NCI-H2029 treated with DMSO at 0.1 percent for 48 hours (cell line): ENCODE measurements at places on chromosomes 5 and 9.

DNA sequence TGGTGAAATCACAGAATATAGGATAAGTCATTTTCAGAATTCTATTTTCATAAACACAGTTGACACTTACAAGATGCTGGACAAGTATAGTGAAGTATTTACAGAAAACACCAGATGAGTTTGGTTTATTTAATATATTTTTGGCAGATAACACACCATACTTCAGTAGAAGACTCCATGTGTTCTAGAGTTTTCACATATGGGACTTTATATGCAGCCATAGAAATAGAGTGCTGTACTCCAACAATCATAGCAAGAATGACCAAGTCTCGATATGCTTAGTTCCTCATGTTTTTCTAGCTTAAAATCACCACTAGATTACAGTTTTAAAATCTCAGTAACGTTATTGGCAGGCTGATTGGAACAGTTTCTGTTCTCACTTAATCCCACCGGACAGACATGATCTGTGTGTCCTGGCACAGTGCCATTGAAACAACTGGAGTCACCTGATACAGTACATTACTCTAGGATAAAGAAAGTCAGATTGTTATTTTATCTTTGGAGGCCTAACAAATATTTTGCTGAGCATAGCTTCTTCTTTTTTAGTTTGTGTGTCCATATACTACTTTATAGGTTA lies 45.8 kb upstream of the ERBIN start:
- no peak for DNase-seq

GRCh38 chr5:43150748-43151147 lies 30.0 kb downstream of the ZNF131 start:
- DNase-seq = no peak

DNA sequence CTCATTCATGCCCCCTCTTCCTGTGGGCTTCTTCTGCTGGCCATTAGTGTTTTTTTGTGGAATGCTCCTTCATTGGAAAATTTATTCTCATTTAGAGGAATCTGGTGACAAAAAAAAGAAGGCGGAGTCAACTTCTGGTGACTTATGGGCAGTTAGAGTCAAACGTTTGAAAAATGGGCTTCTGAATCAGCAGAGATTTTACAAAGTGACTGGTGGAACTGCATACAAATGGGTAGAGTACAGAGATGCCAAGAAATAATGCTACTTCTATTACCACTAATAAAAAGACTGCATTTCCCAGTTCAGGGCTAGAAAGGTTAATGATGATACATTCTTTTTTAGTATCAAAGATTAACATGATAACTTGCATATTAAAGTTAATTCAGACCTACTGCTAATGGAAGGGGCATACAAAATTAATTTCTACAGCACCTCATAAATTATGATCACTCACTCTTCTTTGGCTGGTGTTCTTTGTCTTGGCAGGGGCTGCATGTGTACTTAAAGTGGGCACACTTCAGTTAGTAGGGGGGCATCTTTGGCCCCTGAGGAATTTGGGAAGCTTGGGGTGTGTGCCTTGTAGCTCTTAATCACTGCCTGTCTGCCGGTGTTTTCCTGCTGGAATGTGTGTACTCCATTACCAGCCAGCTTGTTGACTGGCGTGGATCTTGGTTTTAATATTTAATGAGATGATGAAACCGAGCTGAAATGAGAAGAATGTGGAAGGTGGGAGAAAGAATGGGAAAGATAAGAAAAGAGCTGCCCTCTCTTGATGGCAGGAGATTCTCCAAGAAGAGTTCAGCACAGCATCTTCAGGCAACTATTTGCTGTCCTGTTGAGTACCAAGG lies 148.9 kb downstream of the DOCK2 start:
- no peak for DNase-seq

DNA sequence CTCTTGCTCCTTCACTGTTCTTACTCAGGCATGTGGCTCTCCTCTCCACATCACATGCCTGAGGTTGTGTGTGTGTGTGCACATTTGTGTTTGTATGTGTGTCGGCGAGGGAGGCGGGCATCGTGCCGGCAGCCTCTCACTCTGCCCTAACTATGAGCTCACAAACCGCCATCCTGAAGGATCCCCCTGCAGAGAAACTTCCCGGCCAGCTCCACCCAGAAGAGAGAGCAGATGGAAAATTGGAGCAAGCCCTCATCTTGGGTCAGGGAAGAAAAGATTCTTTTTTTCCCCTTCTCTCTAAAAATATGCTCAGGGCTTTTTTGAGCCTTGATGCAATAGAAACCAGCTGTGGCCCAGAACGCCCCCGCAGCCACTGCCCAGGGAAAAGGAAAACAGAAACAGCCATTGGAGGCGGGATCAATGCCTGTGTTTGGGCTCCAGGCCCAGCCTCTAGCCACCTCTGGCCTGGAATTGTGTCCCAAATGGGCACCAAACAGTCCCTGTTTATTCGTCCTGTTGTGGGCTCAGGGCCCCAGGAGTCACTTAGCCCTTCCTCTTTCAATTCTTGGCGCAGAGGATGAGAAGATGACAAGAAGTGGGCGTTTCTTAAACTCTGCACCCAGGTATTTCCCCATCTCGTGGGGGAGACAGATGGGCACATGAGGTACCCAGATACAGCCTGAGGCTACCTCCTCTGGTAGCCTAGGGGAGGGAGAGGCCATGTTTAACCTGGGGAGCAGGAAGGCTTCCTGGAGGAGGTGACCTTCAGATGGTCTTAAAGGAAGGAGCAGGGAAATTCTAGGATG lies 151.5 kb downstream of the RGS3 start:
- DNase-seq = no peak

DNA sequence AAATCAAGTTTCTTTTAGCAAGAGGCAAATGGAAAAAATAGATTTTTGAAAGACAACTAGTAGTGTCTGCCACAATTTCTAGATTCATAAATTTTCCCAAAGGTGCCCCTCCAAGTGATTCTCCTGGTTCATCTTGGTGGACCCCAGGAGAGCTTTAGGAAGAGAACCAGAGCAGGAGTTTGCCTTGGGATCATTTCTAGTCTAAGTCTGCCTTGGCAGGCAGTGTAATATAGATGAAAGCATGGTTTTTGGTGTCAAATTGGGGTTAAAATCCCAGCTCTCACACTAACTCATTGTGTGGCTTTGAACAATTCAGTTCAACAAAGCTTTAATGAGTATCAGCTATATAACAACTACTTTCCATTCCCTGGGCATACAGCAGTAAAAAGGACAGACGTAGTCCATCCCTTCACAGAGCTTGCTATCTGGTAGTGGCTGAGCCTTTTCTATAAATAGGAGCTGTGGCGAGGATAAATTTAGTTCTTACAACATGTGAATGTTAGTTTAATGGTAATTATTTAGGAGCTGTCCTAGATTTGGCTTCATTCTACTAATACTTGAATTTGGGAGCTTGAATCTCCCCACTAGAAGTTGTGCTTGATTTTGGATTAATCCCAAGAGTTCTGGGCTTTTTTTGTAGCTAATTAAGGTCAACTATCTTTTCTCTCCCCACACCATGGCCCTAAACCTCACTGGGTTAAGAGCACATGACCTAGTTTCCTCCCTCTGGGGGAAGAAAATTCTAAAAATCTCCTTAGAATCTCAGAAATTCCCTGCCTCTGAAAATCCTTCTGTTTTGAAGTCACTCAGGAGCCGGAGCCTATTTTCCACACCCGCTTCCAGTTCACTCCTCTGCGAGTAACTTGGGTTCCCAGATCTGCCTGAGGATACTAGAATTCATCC lies 197.8 kb downstream of the PCSK1 start:
- DNase-seq = no peak

- DNase-seq = no peak
These were observed 120.1 kb upstream of the ZNF608 start for GRCh38 chr5:124866355-124867136.

DNA sequence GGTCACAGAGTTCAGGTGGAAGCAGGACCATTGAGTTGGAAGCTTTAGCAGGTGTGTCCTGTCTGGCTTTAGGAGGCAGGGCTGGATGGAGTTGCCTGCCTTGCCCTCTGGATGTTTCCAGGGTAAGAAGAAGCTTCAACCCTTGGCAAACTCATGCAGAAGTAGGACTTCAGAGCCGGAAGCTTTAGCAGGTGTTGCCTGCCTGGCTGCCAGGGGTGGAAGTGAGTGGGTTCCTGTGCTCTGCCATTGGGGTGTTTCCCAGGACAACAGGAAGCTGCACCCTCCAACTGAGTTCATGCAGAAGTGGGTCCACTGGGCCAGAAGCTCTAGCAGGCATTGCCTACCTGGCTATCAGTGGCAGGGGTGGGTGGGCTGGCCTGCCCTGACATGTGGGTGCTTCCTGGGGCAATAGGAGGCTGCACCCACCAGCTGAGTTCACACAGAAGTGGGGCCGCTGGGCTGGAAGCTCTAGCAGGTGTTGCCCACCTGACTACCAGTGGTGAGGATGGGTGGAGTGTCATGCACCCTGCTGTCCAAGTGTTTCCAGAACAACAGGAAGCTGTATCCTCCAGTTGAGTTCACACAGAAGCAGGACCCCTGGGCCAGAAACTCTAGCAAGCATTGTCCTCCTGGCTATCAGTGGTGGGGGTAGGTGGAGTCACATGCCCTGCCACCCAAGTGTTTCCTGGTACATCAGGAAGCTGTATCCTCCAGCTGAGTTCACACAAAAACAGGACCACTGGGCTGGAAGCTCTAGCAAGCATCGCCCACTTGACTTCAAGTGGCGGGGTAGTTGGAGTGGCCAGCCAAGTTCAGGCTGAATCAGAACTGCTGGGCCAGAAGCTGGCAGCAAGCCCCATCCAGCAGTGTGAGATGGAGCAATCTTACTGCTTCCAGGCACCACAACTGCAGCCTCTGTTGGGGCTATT lies 24.6 kb downstream of the LOX start:
- DNase-seq = no peak

GRCh38 chr5:110865400-110866094 lies 126.7 kb downstream of the SLC25A46 start:
- DNase-seq = no peak

DNA sequence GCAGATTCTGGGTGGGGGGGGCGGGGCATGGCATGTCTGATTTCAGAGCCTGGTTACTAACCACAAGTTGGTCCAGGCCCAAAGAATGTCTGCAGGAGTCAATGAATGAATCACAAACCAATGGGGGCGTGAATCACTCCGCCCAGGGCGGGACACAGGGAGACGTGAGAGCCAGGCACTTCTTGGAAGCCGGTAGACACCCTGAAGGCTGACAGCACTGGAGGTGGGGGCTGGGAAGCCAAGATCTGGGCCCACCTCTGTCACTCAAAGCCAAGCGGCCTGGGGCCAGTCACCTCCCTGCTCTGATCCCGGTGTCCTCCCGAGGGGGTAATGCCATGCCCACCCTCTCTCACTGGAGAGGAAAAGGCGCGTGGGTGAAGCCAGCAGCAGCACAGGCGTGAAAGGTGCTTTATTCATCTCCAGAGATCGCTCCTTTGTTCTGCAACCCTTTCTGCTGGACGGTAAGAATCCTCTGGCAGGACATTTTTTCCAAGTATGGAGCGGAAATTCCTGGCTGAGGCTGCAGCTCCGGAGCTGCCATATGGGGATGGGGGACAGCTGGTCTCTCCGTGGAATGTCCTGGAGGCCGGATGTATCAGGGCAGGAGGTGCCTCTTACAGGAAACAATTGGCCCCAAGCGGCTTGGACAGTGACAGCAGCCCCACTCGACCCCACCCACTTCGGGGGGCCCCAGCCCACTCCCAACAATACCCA lies 85.0 kb downstream of the STK10 start:
- no peak for DNase-seq

GRCh38 chr5:134003817-134004625 lies 754 bp downstream of the VDAC1 start:
- DNase-seq = no peak

GRCh38 chr9:8052991-8053390 lies 253.4 kb upstream of the DMAC1 start:
- no peak for DNase-seq

GRCh38 chr9:19720377-19720776 lies 68.5 kb downstream of the SLC24A2 start:
- DNase-seq = no peak

DNA sequence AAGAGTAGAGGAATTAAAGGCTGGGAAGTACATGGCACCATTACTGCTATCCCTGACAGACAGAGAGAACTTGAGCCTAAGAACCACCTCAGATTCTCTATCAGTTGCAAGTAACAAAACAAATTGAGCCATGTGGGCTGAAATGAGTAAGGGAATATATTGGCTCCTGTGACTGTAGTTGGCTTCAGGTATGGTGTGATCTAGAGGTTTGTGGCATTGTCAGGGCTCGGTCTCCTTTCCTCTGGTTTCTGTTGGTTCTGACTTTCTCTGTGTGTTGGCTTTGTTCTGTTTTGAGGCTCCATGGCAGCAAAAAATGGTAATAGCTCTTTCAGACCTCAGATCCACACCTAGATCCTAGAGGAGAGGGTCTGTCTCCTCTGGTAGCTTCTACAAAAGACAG lies 5.7 kb downstream of the GALNT10 start:
- no peak for DNase-seq

DNA sequence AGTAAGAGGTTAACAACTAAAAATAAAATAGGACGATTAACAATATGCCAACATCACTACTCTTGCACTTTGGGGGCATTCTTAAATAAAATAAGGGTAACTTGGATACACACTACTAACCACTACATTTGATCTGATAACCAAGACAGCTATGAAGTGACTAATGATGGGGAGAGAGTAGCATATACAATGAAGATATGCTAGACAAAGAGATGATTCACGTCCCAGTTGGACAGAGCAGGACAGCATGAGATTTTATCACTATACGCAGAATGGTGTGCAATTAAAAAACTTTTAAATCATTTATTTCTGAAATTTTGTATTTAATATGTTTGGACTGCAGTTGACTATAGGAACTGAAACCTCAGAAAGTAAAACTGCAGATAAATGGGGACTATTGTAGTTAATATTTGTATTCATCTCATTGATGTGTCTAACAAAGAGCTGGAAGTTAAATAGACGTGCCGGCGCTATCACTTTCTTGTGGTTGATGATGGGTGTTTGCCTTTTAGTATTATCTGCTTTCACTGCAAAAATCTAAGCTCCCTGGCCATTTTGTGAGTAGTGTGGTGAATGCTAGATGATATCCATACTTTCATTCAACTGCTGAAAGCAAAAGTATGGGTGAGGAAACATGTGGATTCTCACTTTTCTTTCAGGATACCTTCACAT lies 18.7 kb downstream of the GIN1 start:
- DNase-seq = no peak

DNA sequence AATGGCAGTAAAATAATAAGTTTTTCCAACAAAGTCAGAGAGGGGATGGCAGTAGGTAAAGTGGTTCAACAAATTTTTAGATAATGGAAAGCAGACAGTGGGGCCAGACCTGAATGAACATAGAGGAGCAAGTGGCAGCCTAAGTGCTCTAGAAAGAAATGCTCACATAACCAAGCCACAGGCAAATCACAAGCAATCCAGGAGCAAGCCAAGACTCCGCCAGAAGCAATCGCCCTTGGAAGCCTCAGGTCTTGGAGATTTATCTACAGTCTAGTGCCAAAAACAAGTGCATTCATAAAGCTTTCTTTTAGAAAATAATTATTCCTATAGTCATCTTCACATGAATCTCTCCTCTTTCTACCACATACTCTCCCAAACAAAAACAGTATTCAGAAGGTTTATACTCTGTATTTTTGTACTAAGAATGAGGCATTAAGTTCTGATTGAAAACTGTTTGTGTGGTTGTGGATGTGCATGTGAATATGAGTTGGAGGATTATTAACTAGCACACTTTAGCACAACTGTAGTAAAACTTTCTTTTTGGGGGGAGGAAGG lies 375.5 kb downstream of the CDH9 start:
- no peak for DNase-seq

- DNase-seq = no peak
These were observed 9.1 kb downstream of the ANKDD1B start for GRCh38 chr5:75620184-75620959.

GRCh38 chr5:5103245-5103644 lies 36.9 kb upstream of the ADAMTS16 start:
- no peak for DNase-seq
